ENCODE measurements at places on chromosomes 2 and 18.

GRCh38 chr18:80105369-80106167 is 3.5 kb upstream of the ADNP2 start:
- no peak for DNase-seq

DNA sequence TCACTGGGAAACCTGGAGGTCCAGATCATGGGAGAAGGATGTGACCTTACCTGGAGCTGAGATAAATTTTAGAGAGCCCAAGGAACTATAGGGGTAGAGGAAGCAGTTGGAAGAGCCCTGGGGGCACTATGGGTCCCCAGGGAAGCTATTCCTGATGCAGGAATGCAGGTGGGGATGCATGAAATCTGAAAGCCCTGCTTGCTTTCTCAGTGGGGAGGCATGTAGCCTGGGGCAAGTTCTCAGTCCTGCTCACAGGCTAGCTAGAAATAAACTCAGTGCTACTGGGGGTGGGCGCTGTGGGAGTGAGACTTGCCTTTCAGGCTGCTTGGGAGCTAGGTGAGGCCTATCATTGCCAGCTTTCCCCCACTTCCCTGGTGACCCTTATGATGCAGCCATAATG is 499.7 kb downstream of the PTH2R start:
- no peak for DNase-seq

DNA sequence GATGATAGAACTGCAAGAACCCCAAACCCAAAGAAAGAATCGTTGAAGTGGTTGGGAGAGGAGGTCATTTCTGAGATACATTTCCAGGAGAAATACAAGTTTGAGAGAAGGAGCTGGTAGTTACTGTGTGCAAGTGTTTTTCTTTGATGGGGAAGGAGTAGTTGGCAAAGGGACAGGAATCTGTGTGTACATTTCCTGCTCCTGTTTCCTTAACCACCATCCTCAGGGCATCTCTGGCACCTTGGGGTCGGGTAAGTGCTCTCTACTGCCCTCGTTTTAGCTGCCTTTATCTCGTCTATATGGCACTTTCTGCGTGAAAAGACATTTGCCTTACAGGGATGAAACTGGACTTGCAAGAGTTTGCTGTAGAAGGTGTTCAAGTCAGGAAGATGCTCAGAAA is 27.3 kb downstream of the CDC42EP3 start:
- no peak for DNase-seq

- DNase-seq, result no peak
Measured at GRCh38 chr2:240229603-240230235, 89.3 kb upstream of the OTOS start.

- no peak for DNase-seq
Measured at GRCh38 chr18:60096428-60096827, 196.6 kb downstream of the PMAIP1 start.

GRCh38 chr18:36772241-36772723 is 56.5 kb downstream of the TPGS2 start:
- no peak for DNase-seq

- no peak for DNase-seq
Measured at GRCh38 chr2:135190799-135191198, 138.7 kb downstream of the RAB3GAP1 start.

DNA sequence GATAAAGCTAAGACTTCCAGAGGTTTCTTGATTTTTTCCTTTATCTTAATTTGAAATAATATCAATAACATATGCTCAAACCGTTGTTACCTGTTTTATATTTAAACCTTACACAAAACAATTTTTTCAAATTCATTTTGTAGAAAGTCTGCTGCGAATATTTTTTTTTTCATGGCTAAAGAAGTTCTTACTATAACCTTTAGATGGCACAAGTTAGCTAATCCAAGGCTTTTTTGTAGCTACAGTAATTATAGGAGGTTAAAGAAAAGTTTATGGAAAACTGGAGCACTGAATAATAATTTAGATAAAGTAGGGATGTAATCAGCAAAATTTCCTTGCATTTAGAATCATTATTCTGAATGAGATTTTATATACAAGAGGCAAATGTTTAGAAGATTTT is 78.0 kb upstream of the PNPT1 start:
- DNase-seq, result no peak

- no peak for DNase-seq
Measured at GRCh38 chr18:10454681-10455557, 484 bp downstream of the APCDD1 start.

DNA sequence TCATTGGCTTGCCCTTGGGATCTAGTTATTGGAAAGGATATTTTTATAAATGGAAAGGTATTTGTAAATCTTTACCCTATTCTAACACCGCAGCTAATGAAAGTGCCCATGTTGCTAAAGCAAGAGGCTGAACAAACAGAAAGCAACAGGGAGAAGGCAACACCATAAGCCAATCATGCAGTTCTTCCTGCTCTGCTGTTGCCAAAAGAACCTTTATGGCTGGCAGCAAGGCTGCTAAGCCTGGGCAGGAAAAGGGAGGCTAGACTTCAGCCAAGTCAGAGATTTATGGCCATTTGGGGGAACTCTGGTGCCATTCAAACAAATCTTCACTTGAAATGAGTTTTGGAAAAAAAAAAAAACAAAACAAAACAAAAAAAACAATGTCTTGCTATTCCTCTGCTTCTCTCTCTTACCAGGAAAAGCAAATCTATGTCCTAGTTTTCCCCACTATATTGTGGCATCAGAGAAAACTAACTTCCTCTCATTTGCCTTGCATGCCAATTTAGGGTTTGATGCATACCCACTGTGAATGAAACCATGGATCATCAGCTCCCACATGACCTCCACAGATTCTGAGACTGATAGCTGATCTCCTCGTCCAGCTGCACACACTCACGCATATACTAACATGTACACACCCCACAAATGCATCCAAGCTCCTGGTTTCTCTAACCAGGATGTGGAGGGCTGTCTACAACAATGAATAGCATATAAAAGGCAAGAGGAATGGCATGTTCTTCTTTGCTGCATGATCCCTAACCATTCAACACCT is 179.3 kb downstream of the C1D start:
- no peak for DNase-seq

GRCh38 chr2:108637304-108637669 is 82.0 kb upstream of the RANBP2 start:
- no peak for DNase-seq

DNA sequence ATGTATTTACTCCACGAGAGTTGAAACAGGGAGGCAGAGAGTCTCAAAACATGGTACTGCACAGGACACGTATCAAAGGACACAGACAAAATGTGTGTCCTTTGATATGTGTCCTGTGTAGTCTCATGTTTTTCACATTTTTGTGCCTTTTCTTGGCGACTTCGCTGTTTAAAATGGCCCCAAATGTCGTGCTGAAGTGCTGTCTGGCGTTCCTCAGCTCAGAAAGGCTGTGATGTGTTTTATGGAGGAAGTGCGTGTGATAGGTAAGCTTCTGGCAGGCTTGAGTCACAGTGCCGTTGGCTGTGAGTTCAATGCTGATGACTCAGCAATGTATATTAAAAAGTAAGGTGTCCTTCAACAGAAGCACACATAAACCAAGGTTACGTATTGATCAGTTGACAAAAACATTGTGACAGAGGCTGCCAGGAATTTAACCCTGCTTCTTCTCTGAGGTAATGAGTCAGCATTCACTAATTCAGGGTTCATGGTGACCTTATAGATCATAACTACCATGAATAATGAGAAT is 78.2 kb downstream of the DYSF start:
- no peak for DNase-seq

DNA sequence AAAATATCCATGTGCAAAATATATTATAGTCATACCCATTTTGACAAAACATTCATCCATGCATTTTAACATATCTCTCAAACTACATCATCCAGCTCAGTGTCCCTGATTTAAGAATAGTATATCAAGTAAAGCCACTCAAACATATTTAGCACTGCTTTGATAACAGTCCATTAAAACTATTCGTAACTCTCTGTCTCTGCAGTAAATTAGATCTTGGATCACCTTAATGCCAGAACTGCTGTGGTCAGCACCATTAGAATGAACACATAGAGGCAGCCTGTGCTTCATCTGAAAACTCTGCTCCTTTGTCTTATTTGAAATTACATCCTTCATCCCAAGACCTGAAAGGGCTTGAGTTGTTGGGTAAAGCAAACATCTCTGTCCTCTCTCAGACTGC is 234.0 kb downstream of the MBD2 start:
- DNase-seq, result no peak

- no peak for DNase-seq
Measured at GRCh38 chr2:236628256-236628901, 58.8 kb downstream of the ACKR3 start.

GRCh38 chr2:59684771-59685166 is 868.7 kb downstream of the BCL11A start:
- no peak for DNase-seq

DNA sequence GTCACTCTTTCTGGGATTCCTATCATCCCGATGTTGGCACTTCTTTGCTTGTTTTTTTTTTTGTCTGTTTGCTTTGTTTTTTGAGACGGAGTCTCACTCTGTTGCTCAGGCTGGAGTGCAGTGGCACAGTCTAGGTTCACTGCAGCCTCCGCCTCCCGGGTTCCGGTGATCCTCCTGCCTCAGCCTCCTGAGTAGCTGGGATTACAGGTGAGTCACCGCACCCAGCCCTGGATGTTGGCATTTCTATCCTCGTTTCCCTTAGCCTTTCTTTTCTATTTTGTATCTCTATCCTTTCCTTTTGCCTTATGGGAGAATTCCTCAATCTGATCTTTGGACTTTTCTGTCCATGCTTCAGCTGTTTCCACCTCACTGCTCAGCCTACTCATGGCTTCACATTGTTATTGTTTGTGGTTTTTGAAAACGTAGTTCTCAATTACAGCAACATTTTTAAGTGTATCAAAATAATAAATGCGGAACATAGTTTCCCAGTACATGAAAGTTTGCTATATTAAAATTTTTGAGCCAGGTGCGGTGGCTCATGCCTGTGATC is 62.1 kb upstream of the ZNF516 start:
- DNase-seq, result no peak

DNA sequence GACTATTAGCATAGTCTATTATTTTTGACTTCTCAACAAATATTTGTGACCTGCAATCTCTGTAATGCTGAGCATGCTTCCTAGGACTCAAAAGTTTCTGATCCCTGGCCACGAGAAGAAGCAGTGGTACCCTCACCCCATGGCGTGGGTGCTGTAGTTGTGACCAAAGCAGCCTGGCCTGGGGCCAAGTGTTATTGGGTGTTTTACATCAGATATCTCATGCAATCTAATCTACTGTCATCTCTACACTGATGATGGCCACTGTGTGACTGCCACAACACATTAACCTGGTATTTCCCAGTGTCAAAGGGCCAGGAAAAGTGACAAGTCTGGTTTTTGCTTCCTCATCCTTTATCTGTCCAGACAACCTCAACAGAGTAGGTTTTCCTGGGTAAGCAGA is 80.8 kb upstream of the WIPF1 start:
- no peak for DNase-seq

GRCh38 chr2:100062336-100062735 is 80.1 kb downstream of the AFF3 start:
- no peak for DNase-seq

GRCh38 chr2:226902041-226902966 is 66.5 kb downstream of the RHBDD1 start:
- no peak for DNase-seq

GRCh38 chr18:50721451-50722120 is 98.2 kb downstream of the MRO start:
- DNase-seq, result no peak

- no peak for DNase-seq
Measured at GRCh38 chr18:5196253-5197031, 615 bp downstream of the AKAIN1 start.

DNA sequence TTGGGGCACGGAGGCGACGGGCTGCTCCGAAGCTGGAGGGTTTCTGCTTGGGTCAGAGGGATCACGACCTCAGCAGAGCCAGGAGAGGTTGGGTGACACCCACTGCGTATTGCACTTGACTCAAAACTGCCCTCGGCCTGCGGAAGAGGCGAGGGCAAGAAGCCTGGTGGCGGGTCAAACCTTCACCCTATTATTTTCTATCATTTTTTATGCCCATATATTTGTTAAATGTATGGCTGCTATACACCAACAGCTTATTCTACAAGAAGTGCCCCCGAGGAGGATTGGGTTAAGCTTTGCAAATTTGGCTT is 12.6 kb upstream of the SATB2 start:
- no peak for DNase-seq

- DNase-seq, result no peak
Measured at GRCh38 chr2:170073288-170073687, 104.7 kb upstream of the MYO3B start.

DNA sequence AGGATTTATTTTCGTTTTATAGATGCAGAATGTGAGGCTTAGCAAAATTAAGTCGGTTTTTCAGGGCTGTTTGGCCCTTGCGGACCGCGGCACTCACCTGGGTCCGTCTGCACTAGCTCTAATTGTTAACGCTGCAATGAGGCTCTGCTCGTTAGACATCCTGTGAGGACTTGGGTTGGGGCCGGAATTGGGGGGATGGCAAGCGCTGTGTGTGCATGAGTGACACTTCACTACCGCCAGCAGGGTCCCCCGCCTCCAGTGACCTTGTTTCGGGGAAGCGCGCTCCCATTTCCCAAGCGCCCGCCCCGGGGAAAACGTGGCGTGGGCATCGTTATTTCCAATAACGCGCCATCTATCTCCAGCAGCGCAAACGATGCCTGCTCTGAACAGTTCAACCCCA is 54.2 kb downstream of the KCNG2 start:
- no peak for DNase-seq

- DNase-seq, result no peak
Measured at GRCh38 chr2:53941749-53942148, 29.0 kb downstream of the PSME4 start.

DNA sequence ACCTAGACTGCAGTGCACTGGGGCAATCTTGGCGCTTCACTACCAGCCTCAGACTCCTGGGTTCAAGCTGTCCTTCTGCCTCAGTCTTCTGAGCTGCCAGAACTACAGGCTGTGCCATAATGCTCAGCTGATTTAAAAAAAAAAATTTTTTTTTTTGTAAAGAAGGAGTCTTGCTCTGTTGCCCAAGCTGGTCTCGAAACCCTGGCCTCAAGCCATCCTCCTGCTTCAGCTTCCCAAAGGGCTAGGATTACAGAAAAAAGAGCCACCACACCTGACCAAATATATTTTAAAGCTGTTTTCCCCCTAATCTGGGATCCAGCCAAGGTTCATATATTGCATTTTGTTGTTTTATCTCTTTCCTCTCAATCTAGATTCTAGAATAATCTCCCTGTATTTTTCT is 82.2 kb downstream of the RAB31 start:
- DNase-seq, result no peak

GRCh38 chr2:109455731-109456691 is 157.8 kb downstream of the SEPTIN10 start:
- DNase-seq, result no peak

DNA sequence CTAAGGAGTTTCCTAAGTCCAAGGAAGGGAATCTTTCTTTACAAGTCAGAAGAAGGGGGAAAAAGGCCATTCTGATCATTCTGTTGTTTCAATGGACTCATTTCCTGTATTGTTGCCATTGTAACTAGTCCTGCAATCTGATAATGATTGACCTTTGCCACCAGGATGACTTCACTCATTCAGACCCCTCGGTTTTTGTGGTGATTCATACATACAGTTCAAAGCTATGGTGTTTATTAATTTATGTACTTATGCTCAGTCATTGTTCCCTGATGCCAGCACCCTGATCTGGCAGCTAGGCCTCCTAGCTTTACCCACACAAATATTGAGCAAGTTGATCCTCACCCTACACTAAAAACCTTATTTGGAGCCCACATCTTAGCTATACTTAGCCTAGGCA is 57.6 kb upstream of the ZNF519 start:
- no peak for DNase-seq

All from activated naive CD4-positive, alpha-beta T cell treated with anti-CD3 and anti-CD28 coated beads, Interleukin-2, amount 50 U/mL, for 72 hours (primary cell).